ENCODE measurements at places on chromosomes 3 and 15. TPM values are rescaled to one million over a fixed set of nuclear protein-coding genes. Genes with fewer than 3 reads are reported as not detected.

The FBXW12 gene
- total RNA-seq = not detected

GRCh38 chr3:52013802-52014598 lies 18.3 kb upstream of the RPL29 start:
- H3K27me3 ChIP-seq = no peaks in the 10 kb centered on the region
- DNase-seq = no peak
- no peaks in the 10 kb centered on the region for H3K36me3 ChIP-seq
- H3K4me1 ChIP-seq = peaks cover 16% of the 10 kb centered on the region
- no peak overlapping the region for H3K4me3 ChIP-seq
- H3K27ac ChIP-seq = no peak overlapping the region

- no peak for DNase-seq
- no peak overlapping the region for H3K27ac ChIP-seq
- H3K4me1 ChIP-seq = no peaks in the 10 kb centered on the region
Measured at GRCh38 chr15:79868554-79868953, 28.3 kb downstream of the MTHFS start.

DNA sequence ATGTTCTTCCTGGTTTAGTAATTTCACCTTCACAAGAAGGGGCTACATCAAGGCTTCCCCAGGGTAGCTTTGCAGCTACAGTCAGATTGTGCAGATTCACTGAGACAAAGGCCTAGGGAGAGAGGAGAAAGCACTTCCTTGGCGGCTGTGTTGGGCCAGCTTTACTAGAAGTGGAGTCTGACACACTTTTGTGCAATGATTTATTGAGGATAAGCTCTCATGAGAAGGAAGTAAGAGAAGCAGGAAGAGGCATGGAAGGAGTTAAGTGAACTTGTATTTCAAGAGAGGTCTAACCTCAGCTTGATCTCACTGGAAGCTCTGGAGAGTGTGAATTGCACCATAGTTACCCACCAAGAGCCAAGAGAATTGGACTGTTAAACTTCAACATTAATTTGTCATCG lies 78.9 kb downstream of the TGFBR2 start:
- no peaks in the 10 kb centered on the region for H3K27me3 ChIP-seq
- peaks cover 100% of the 10 kb centered on the region for H3K4me1 ChIP-seq
- H3K36me3 ChIP-seq = no peaks in the 10 kb centered on the region
- no peak overlapping the region for H3K4me3 ChIP-seq
- no peak for DNase-seq

GRCh38 chr15:86650094-86650493 lies 570.4 kb downstream of the AGBL1 start:
- no peaks in the 10 kb centered on the region for H3K27me3 ChIP-seq
- H3K27ac ChIP-seq = no peak overlapping the region
- no peak overlapping the region for H3K4me3 ChIP-seq
- no peaks in the 10 kb centered on the region for H3K36me3 ChIP-seq
- H3K4me1 ChIP-seq = no peaks in the 10 kb centered on the region
- DNase-seq = no peak

The ALS2CL gene
- 14.4 TPM for total RNA-seq

DNA sequence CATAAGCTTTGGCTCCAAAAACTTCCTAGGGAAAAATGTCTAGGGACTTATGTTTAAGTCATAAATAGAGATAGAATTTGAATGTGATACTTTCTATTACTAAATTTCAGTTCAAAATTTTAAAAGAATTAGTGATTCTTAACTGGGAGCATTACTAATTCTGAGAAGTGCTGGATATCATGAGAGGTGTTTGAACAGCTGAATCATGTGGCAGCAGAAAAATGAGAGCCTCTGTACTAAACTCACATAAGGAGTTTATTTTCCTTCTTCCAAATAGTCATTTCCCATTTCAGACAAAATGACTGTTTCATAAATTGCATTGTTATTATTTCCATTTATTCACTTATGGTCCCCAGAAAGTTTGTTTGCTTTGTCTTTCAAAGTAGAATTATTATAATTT lies 62.7 kb downstream of the SLMAP start:
- DNase-seq = no peak
- no peaks in the 10 kb centered on the region for H3K36me3 ChIP-seq
- no peak overlapping the region for H3K27ac ChIP-seq
- no peak overlapping the region for H3K4me3 ChIP-seq
